ENCODE measurements at places on chromosomes 3 and 15.

DNA sequence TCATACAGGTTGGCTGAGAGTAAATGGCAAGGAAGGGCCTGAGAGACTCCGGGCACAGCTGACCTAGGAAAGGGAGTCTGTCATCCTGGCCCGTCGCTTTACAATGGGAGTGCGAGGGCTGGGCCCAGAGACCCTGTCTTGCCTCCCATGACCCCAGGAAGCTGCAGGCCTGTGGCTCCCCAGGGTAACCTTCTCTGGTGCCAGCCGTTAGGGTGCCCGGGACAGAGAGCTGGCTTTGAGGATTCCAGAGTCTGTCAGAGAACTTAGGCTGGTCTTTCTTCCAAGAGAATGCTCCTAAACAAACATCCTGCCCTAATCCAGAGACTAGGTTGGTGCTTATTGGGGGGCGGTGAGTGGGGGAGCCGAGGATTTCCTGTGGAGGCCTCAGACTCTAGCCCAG is 18.5 kb downstream of the ZNF710 start:
- no peak for DNase-seq

- no peak for DNase-seq
These were observed 208.1 kb downstream of the SATB1 start for GRCh38 chr3:18216996-18217395.

GRCh38 chr15:42863572-42864239 is 56.9 kb downstream of the TTBK2 start:
- DNase-seq = no peak

DNA sequence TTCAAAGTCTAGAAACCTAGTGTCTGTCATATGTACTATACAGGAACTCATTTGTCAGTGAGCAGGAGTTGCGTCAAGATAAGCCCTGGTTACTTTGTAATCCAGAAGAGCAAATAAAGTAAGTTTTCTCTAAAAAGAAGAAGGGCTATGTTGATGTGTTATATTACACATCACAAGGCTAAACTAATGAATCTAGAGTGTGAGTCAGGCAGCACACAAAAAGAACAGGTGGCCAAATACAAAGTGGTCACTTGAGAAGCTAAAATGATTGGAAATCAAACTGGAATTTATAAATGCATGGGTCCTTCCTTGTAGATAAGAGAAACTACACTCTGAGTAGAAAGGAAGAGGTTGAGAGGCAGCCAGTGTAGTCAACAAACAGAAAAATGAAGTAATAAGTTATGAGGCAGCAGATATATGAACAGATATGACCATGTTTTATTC is 771.6 kb downstream of the DIPK2A start:
- no peak for DNase-seq

DNA sequence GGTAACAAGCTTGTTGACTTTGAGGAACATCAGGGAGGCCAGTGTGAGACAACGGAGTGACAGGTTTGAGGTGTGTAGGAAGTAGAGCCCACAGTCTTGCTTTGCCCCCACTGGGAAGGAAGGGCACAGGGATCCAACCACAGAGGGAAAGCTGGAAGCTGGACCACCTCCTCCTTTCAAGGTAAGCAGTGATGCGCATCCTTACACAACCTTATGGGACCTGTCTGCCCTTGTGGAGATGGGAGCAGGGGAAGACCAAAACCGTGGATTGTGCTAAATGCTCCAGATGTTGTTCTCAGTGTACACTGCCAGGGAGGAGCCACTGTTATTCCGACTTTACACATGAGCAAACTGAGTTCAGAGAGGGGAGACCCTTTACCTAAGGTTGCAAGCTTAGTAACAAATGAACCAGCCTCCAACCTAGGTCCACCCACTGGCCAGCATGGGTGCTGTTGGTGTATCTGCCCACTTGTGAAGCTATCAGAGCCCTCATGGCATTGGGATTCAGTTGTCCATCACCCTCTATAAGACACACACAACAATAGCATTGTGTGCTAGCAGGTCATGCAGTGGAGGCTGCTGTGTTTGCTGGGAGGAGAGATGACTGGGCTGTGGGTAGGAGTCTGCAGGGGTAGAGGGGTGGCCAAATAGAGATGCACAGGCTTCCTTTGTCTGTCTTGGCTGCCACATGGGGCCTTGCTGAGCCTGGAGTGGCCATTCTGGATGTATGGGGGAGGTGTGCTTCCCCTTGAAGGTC is 586 bp upstream of the LSMEM2 start:
- DNase-seq = no peak

- no peak for DNase-seq
These were observed 21.6 kb upstream of the VILL start for GRCh38 chr3:37968813-37969595.

GRCh38 chr3:148078658-148079057 is 619.0 kb upstream of the AGTR1 start:
- no peak for DNase-seq

GRCh38 chr3:11078826-11079515 is 75.3 kb upstream of the HRH1 start:
- no peak for DNase-seq

GRCh38 chr15:34621675-34622074 is 38.2 kb upstream of the GOLGA8B start:
- no peak for DNase-seq

DNA sequence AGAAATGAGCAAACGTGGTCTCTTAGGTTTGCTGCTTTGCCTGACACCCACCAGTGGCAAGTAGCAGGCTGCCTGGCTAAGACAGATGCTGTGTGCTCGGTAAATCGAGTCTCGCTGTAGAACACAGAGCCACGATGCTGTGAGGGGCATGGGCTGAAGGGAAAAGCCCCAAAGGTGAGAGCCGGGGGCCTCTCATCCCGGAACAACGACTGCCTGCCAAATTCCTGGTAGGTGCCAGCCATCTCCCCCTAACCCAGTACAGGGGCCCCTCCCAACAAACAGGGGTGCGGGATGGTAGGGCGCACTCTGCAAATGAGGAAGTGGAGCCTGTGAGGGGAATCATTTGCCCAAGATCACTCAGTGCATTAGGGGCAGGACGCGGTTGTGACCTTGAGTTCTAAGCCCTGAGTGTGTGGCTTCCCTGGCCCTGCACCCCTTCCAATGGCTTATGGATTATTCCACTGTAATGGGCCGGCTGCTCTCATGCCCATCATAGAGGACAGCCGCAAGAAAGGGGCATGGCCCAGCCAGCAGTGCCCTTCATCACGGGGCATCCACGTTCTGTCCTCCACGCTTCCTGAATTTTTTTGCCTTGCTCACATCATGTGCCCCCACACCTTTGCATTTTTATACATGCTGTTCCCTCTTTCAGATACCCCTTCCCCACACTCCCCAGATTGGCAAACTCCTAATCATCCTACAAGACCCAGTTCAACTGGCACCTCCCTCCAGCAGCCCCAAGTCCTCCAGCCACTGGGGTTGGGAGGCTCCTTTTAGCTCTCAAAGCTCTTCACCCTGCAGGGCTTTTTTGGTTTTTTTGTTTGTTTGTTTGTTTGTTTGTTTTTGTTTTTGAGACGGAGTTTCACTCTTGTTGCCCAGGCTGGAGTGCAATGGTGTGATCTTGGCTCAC is 125.4 kb downstream of the NUP210 start:
- DNase-seq = no peak

DNA sequence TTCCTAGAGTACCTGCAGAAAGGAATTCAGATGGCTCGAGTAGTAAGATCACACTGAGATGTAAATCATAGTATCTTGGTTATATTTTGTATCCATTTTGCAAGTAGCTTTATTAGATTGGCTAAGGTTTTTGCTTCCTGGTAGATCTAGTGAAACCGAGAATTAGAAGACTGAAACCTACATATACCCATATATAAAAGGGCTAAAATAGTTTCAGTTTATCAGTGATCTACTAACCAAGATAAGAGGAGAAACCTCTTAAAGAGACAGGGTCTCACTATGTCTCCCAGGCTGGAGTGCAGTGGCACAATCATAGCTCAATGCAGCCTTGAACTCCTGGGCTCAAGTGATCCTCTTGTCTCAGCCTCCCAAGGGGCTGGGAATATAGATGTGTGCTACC is 135.3 kb downstream of the PCCB start:
- DNase-seq = no peak

GRCh38 chr15:57445872-57446271 is 69.6 kb downstream of the CGNL1 start:
- DNase-seq = no peak

- DNase-seq = no peak
These were observed 17.3 kb downstream of the ZNF592 start for GRCh38 chr15:84765675-84766074.

- DNase-seq = no peak
These were observed 951 bp downstream of the GPR62 start for GRCh38 chr3:51955893-51956770.

GRCh38 chr15:65085990-65086679 is 9.6 kb downstream of the KBTBD13 start:
- DNase-seq = peak; percentile 10

DNA sequence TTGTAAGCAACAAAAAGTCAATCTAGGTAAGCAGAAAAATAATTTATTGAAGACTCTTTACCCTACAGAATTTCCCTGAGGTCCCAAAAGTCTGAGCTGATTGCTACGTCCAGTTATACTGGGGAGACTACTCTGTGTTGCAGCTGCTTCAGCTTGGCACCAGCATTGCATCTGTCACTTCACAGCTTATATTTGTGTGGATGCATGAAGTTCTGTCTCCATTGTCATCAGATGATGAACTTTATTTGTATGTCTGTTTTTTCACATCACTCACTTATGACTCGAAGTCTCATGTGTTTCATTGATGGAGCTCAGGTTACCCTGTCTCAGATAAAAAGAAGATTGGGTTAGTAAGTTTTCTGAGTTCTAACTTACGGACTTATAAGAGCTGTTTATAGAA is 75.3 kb upstream of the LRRFIP2 start:
- no peak for DNase-seq

- DNase-seq = no peak
These were observed 13.8 kb downstream of the ALS2CL start for GRCh38 chr3:46679681-46680080.

DNA sequence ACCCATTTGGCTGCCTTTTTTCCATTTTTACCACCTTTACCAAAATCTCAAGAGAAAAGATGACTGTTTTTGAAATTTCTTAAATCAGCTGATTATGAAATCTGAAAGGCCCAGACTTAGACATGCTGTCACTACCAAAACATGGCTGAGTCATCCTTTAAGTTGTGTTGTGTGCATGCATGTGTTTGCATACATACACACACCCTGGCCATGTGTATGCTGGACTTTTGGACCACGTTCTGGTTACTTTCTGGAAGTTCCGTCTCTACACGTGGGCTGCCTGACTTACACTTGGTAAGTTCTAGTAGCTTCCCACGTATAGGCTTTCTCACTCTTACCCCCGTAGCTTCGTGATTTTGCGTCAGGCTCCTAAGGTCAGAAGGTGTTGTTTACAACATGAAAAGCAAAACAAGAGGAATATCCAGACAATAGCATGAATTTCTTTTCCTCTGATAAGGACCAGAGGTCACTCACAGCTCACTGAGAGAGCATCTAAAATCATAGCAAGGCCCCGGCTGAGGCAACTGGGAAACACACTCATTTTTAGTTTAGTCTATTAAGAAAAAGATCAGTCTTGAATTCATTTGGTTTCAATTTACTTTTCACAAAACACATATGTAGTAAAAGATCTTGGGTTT is 62.4 kb downstream of the COL8A1 start:
- DNase-seq = no peak

DNA sequence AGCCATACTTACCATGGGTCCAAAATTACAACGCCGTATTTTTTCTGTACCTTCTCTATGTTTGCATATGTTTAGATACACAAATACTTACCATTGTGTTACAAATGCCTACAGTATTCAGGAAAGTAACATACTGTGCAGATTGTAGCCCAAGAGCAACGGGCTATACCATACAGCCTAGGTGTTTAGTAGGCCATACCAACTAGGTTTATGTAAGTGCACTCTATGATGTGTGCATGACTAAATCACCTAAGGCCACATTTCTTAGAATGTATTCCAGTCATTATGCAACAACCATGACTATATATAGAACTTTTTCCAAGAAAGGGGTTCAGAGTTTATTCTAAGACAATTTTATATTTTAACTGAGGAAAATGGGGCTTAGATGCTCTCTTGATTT is 411.7 kb downstream of the MAGI1 start:
- DNase-seq = no peak

GRCh38 chr3:178382449-178383061 is 153.7 kb upstream of the KCNMB2 start:
- no peak for DNase-seq

DNA sequence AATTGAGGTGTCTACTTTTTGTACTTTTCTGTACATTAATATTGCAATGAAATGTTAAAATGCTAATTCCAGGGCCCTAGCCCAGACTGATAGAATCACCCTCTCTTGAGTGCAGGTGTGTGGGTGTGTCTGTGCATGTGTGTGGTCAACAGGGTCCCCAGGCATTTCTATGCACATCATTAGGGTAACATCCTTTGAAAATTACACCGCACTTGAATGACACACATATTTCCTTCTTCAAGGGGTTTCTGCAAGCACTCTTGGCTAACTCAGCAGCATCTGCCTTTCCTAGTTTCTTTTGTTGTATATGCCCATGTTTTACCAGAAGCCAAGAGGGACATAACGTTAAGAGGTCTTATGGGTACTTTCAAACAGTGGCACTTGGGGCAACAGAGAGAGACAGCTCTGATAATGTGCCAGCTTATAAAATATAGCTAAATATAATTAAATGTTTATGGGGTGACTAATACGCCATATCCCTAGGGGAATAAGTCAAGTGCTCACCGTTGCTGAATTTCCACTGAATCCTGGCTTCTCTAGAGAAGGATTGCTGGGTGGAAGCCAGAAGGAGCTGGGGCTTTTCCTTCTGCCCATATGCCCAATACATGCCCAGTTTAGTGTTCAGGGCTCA is 54.5 kb upstream of the LRIG1 start:
- no peak for DNase-seq

DNA sequence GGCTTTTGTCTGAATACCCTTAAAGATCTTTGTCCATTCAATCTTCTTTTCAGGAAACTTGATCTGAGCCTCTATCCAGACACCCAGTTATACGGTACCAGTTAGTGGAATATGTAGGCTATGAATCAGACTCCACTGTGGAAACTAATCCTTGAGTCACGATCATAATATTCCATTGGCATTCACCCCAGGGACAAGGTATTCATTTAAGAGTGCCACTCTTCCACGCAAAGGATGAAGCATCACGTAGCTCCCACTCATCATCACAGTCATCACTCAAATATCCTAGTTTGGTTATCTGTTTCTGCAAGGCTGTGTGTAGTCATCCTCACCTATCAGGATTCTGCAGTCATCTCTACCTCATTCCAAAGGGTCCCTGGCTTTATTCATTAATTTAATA is 85.6 kb downstream of the NEDD4 start:
- no peak for DNase-seq

- no peak for DNase-seq
These were observed 248.9 kb upstream of the WNT5A start for GRCh38 chr3:55735976-55736375.

Measured in NCI-H1436 (cell line).